Fibroblast of the aortic adventitia (primary cell): ENCODE measurements at places on chromosomes 11 and 22.

DNA sequence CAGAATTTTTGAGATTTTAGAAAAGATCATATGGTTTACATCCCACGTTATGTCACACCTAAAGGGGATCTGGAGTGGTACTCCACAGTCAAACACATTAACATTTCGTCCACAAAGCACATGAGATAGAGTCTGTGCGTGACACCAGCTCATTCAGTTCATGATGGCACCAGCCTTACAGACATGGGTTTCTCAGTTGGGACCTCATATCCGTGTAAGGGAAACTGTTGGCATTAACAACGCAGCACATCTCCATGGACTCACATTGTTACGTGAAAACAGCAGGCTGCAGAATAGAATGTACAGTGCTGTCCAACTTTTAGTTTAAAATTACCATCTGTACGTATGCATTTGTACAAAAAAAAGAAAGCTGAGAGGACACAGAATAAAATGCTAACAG lies 14.0 kb downstream of the RIC8A start:
- DNase-seq = no peak

GRCh38 chr11:111153194-111153593 lies 92.3 kb upstream of the POU2AF2 start:
- DNase-seq = peak; percentile 12

DNA sequence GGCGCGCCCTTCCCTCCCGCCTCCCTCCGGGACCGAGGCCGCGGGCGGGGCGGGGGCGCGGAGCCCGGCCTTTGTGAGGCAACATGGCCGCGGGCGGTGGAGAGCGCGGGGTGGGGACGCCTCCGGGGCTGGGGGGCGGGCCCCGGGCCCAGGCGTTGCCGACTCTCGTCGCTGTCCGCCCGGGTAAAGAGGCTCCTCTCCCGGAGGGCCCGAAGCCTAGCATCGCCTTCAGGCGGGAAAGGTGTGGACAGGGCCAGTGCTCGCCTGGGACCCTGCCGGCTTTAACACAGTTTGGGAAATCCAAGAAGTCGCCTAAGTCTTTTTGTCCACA lies 369 bp downstream of the DGCR8 start:
- DNase-seq = peak; percentile 35

DNA sequence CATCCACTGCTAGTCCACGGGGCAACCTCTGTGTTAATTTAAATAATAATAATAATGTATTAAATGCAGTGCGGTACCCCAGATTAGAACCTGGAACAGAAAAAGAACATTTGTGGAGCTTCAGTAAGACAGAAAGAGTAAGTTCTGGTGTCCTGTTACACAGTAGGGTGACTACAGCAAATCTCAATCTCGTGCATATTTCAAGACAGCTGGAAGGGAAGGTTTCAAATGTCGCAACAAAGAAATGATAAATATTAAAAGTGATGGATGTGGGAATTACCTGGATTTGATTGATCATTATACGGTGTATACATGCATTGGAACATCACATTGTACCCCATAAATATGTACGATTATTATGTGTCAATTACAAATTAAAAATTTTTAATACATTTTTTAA lies 1.7 kb upstream of the RAC2 start:
- no peak for DNase-seq

DNA sequence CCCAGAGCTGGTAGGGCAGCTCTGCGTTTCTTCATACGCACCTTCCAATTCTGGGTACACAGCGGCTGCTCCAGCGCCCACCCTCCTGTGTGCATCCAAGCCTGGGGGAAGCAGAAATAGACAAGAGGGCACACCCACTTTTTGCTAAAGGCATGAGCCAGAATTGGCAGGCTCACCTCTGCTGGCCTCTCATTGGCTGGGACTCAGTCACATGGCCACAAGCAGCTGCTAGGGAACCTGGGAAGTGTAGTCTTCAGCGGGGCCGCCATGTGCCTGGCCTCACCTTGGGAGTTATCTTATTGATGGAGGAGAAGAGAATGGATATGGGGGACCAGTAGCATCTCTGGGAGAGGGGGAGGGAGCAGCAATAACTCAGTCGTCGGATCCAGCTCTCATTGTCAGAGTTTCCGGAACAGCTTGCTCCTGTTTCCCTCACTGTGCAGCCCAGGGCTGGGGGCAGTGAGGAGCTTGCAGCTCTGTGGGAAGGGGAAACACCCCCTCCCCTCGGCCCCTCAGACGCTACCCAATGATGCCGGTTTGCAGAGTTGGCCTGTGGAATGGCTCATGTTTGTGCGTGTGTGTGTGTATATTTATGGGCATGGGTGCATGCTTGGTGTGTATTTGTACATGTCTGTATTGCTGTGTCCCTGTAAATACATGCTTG lies 11.8 kb upstream of the MIEF1 start:
- peak; percentile 83 for DNase-seq

- DNase-seq = no peak
Measured at GRCh38 chr11:115499891-115500290, 4.3 kb downstream of the CADM1 start.

DNA sequence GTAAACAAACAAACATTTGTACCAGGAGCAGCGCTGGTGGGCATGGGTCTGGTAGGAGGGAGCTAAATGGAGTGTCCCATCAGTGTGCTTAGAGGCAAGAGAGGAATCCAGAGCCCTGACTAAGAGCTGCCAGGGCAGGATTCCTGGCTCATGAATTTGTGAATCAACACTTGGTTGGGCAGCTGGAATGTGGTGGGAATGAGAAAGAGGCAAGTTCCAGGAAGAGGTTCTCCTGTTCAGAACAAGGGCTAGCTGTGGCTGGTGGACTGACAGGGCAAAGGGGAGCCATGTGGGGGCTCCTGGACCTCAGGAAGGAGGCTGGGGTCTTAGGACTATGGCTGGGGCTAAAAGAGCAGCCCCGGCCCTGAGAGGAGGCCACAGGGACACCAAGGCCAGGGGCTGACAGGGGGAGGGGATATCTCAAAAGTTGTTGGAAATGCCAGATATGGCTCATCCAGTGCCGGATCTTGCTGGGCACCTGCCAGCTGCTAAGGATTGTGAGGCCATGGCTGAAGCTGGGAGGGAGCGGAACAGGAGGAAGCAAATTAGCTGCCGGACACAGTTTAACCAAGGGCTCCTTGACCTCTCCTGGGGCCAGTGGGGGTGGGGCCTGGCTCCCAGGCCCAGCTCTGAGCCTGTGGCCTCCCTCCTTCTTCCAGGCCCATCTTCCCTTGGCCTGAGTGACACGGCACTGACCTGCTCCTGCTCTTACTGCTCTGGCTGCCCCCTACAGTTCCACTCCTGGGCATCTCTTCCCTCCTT lies 14.6 kb upstream of the P2RY6 start:
- DNase-seq = peak; percentile 95

DNA sequence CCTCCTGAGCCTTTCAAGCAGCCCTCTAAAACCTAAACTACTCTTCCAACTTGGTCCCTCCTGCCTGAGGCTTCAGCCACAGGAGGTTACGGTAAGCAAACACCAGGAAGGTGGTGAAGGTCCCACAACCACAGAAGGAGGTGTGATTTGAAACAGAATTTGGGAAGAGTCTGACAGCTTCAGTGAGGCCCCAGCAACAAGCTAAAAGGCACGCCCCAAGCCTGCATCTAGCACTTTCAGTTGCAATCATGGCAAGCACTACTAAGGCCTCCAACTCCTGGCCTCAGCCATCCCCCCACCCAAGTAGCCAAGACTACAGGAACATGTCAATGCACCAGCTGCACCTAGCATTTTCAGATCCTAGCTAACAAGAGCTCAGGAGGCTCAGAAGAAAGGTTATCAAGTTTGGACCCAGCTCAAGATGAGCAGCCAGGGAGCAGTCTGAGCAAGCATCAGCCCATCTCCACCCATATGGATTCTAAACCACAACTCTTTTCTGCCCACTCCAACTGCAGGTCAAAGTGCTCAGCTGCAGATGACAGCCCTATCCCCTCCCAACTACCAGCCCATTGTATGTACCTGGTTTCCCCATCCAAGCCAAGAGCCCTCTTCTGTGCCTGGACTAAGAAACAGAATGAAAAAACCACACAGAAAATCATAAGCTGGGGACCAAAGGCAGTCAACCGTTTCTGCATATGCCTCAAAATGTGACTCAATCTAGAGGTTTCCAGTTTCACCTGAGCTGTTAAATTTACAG lies 10.4 kb upstream of the AHNAK start:
- DNase-seq = peak; percentile 49

- DNase-seq = no peak
Measured at GRCh38 chr22:23180893-23181720, 798 bp downstream of the BCR start.
